ENCODE measurements at places on chromosomes 1 and 21.

DNA sequence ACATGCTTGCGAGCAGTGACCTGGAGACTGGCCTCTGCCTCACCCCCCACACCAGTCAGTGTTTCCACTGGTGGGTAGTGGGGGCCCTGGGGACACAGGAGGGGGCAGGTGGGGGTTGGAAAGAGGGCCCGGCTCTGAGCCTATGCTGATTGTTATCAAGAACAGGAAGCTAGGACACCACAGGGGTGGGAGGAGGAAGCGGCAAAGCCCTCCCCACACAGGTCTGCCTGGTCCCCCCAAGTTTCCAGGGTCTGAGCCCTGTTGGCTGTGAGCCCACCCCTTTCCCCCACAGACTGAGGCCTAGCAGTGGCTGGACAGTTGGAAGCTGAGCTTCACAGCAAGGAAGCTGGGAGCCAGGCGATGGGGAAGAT lies 1.6 kb upstream of the PTPN7 start:
- no peak for DNase-seq

DNA sequence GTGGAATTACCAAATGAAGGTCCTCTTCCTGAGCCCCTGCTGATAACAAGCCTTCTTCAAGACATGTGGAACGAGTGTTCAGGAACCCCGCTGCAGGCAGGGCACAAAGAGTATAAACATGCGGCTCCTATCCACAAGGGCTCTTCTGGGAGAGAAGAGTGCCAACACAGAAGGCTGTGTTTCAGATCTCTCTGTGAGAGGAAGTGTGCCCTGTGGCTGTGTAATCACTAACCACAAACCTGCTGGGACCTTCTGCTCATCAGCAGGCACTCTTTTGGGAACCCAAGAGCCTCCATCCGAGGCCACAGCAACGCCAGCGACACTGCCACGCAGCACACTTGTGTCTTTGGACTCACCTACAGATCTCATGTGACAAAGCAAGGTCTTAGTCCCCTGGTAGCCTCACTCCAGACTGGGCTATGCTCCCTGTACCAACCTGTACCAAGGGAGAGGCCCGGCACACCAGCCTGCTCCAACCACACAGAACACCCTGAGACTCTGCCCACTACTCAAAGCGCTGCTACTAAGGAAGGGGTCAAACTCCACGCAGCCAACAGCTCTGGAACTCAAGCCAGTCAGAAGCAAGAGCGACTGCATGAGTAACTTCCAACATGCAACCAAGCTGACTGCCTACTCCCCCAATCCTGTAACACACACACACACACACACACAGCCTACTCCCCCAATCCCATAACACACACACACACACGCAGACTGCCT lies 7.8 kb downstream of the PTTG1IP start:
- no peak for DNase-seq

DNA sequence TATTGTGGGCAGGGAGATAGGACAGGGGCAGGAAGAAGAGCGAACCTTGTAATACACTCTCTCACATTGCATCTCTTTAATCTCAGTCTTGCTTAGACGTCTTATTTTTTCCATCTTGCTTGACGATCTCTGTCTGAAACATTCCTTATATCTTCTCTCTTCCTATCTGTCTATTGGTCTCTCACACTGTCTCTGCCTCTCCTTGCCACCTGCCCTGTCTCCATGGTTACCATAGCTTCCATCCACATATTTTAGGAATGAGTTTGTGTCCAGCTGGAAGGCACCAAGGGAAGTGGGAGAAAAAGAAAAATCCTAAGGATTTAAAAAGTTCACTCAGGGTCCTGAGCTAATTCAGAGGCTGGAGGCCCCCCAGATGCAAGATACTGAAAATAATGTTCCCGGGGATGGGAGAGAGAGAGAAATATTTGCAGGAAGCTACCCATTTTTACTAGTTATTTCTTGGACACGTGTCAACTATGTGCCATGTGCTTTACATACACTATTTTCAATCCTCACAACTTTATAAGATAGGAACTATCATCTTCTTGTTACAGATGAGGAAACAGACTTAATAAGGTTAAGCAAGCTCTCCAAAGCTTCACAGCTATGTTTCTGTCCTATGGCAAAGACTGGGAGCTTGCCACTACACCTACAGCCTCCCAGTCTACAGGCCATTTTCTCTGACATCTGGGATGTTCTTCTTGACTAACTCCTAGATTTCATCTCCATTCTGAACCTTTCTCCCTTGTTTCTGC lies 933 bp downstream of the ANKRD34A start:
- DNase-seq = no peak

DNA sequence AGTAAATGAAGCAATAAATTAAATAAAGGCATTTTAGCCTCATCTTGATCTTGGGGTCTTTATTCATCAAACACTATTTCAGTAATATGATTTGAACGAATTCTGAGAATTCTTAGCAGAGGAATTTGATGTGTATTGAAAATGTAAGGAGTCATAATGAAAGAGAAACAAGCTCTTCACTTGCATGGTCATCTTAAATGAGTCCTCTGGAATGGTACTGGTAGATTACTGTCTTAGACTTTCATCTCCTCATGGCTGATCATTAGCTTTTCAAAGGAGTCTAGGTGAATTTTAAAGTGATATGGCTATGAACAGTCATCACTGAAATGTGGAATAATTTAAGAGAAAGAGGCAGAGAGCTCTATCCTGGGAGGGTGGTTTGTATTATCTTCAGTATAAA lies 30.0 kb downstream of the PRRC2C start:
- no peak for DNase-seq

DNA sequence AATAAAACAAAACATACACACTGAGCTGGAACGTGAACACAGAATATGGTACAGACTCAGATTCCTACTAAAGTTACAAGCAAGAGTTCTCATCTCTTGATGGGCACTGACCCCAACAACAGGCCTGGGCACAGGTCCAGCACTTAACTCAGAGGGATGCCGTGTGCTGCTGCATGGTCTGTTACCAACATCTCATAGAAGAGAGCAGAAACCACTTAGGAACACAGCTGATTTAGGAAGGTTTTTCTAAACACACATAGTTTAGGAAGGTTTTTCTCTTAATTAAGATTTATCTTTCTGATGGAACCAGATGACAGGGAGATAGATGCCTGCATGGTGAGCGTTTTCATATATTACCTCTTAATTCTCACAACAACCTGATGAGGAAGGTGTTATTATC lies 1.5 kb downstream of the GCLM start:
- peak; percentile 33 for DNase-seq

- DNase-seq = no peak
These were observed 2.6 kb downstream of the TBCE start for GRCh38 chr1:235369802-235370201.

DNA sequence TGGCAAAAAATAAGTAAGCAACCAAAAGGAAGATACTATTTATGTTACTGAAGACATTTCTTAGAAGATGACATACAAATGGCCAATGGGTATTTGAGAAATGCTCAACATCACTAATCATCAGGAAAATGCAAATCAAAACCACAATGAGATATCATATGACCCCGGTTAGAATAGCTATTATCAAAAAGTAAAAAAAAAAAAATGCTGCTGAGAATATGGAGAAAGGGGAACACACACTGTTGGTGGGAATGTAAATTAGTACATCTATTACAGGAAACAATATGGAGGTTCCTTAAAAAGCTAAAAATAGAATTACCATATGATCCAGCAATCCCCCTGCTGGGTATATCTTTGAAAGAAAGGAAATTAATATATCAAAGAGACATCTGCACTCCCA lies 34.3 kb upstream of the CREG1 start:
- no peak for DNase-seq

DNA sequence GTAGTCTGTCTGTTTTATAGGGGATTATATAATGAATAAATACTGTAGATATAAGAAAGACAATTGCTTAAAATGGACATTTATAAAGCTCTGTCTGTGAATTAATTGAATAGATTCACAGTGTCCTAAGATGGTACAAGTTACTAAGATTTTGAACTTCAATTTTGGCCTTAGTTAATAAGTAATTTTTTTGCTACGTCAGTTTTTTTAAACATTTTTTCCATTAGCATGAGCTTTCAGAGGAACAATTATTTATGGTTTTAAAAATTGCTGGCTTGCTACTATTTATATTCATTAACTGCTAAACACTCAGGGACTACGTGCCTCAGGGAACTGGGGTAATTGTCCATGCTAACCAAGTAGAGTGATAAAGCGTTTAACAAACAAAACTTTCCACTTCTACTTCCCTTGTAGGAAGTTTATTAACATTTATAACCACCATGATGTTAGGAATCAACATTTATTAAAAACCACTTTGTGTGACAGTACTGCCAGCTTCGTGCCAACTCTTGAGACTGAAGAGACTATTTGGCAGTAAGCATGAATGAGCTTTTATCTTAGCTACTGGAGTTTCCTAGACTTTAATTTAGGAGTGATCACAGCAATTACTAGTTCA lies 65.4 kb upstream of the PTGS2 start:
- no peak for DNase-seq

DNA sequence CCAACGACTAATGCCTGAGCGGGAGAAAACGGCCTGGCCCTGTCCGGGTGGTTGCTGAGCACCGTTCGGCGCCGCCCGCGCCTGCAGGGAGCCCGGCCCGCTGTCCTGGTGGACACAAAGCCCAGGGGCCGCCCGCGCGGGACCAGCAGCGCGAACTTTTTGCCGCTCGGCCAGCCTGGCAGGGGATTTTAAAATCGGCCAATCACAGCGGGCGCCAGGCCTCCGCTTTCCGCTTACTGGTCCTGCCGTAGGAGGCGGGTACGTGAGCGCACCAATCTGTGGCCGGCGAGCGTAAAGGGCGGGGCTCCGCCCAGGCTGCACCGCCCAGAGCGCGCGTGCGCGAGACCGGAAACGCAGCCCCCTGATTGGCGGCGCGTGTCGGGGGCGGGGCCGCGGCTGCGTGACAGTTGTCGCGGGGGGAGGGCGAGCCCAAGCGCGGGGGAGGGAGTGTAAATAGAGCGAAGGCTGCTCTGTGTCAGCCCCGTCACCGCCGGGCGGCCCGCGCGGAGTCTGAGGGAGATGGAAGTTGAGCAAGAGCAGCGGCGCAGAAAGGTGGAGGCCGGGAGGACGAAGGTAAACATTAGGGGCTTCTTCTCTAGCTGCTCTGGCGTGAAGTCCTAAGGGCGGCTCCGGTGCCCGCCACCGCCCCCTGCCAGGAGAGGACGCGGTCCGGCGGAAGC lies at the start of the genes C21orf58 and PCNT:
Gene C21orf58 (minus strand): TSS at position 161 of the 680 bp plus-strand sequence. CDS start 1,132 bp downstream, outside the sequence.
Gene PCNT (plus strand): TSS at position 447 of the 680 bp plus-strand sequence. CDS start 73 bp downstream, at position 520.
- DNase-seq = peak; percentile 92

DNA sequence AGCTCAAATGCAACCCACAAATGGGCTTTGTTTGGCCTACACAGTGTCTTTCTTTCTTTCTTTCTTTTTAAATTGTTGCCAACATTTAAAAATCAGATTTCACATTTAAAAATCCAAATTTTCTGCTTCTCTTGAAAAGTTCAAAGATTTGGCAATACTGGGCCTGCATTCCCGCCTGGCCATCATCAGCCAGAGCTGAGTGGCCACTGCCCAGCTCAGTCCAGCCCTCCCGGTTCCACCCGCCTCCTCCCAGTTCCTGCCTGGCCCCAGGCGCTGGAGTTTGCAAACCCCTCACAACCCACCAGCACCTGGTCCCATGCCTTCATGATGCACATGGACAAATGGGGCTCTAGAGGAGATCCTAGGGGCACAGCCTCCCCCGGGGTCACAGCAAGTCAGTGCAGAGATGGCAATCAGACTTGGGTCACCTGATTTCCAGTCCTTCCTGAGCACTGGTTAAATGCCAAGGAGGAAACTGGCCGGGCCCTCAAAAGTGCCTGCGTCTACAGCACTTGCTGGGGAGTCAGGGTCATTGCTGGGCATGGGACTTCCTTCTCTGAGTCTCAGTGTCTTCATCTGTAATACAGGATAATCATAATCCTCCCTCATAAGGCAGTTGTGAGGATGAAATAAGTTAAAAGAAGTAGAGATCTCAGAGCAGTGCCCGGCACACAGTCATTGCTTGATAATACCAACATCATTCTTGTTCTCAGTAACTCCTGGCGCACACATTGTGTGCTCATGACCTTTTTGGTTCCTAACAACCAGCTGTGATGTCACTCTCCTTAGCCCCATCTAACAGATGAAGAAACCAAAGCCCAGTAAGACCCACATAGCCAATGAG lies 41.0 kb upstream of the LAPTM5 start:
- no peak for DNase-seq

DNA sequence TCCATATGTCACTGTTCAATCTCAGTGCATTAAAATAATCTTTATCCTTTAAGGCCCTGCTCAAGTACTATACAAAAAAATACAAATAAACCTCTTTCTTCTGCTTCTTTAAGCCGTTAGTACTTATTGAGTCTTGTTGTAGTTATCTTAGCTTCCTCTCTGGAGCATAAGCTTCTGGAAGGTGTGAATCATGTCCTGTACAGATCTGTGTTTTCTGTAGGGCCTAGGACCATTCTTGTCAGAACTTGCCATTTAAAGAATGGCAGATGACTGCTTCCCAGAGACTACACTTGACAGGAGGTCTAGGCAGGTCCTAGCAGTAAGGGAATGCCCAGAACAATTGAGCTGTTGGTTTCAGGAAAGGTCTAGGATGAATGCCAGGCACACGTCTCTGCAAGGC lies 12.9 kb downstream of the NEK7 start:
- DNase-seq = no peak

DNA sequence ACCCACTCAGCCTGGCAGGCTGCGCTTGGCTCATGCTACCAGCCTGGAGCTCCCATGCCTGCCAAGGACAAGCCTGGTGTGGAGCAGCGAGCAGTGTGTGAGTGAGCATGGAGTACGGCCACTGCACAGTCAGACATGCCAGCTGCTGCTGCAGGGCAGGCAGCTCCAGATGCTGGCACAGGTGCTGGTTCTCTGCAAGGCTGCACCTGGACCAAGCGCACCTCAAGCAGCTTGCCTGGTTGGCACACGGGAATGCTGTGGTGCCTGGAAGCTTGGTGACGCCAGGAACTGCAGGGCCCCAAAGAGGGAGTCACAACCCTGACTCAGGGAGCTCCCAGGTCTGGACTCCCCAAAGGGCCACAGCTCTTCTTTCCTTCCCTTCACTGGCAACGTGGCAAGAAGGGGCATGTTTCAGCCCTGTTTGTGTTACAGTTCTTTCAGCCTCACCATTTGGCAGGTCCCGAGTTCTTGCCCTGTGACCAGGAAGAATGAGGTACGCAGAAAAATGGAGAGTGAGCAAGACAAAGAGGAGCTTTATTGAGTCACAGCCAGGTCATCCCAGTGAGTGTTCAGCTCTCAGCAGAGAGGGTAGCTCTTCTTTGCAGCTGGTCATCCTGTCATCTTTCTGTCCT lies 26.1 kb downstream of the ACOT7 start:
- DNase-seq = no peak

DNA sequence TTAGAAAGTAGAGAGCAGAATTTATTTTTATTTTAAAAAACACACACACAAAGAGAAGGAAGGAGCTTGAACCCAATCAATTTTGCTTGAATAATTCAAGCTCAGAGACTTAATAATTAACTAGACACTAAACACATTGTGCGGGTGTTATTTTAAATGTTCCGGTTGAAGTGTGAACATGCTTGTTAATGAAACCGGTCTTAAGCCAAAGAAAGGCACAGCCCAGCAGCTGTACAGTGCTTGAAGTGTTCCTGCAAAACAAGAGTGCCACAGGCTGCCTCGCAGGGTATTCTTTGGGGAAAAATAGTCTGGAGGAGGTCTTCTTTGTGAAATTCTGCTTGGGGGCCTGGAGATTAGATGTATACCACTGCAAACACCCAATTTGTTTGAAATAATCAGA lies 2.2 kb upstream of the CDC42BPA start:
- DNase-seq = no peak

Measured in NCI-H460 (cell line).